Myocyte (in vitro differentiated cells): ENCODE measurements at places on chromosomes 6 and 20.
A peak's percentile ranks its signal among the peaks of the same experiment; 100 is the strongest.

DNA sequence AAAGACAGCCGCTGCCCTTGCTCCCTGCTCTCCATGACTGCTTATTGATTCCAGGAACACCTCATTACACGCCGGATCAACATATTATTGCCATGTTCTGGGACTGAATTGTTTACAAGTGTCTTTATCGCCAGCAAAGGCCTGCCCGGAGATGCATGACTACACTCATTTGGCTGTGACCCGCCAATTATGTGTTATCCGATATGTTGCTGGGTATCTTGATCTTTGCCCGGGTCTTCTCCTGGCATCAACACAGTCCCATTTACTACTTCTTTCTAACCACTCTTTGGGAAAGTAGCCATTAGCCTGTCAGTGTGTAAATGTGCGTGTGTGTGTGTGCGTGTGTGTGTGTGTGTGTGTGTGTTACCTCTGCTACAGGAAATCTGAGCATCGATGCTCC is 15.4 kb downstream of the LINC00237 start:
- DNase-seq: no peak

GRCh38 chr6:44036699-44037101 is 90.6 kb downstream of the MRPL14 start:
- DNase-seq: no peak

DNA sequence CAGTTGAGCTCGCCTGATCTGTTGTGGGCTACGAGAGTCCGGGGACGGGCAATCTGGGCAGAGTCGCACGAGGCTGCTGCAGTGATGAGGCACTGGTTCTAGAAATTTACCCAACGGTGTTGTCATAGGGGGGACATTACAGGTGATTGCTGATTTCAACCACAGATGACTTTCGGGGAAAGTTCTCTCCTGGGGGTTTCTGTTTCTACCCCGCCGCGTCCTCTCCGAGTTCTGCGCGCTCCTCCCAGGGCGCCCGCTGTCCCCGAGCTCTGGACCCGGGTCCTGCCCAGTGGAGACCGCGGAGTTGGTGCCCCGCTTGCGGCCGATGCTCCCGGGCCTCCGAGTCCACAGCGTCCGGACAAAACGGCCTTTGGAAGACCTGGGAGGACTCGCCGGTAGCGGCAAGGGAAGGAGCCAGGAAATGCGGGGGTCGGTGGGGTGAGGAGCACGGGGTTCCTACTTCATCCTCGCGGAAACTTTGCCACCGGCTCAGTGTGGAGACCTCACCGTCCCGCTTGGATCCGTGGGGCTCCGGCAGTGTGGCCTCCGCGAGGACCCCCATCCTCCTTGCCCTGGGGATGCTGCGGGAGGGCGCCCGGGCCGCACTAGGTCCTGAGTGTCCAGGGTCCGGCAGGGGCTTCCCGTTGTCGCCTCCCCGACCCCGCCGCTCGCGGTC is 12.3 kb upstream of the RAET1L start:
- no peak for DNase-seq

- DNase-seq: no peak
Measured at GRCh38 chr20:59137532-59137931, 26.1 kb upstream of the ZNF831 start.

- DNase-seq: peak; percentile 52
Measured at GRCh38 chr6:81228912-81229555, 523.4 kb downstream of the TENT5A start.

GRCh38 chr6:167735084-167735950 is 91.4 kb upstream of the AFDN start:
- DNase-seq: no peak

- DNase-seq: peak; percentile 92
Measured at GRCh38 chr6:163565140-163565539, 150.6 kb downstream of the QKI start.

- no peak for DNase-seq
Measured at GRCh38 chr6:19845266-19846041, 8.3 kb downstream of the ID4 start.

DNA sequence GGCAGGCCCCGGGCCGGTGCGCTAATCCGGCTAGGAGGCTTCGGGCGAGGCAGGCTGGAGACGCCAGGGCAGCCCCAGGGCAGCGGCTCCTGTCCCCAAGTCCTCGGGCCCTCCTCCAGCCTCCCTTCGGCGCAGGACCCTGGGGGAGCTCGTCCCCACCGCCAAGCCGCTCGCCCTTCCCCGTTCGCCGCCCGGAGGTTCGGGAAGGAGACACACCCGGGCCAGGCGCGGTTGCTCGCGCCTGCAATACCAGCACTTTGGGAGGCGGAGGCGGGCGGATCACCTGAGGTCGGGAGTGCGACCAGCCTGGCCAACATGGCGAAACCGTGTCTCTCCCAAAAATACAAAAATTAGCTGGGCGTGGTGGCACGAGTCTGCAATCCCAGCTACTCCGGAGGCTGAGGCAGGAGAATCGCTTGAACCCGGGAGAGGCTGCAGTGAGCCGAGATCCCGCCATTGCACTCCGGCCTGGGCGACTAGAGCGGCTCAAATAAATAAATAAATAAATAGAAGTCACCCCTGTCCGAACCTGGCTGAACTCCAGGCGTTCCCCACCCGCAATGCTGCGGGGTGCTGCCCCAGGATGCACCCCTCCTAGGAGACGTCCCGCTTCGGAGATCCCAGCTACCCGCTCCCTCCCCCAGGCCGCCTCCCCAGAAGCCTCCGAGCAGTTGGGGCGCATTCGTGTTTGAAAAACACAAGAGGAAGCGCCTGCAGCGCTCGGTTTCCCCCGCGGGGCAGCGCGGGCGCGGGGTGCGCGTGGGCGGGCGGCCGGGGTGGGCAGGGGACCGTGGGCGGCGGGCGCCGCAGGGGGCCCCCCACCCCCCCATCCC is 27.5 kb downstream of the SERPINB9 start:
- peak; percentile 55 for DNase-seq
